ENCODE measurements at places on chromosomes 4 and X.
A peak's percentile ranks its signal among the peaks of the same experiment; 100 is the strongest.

DNA sequence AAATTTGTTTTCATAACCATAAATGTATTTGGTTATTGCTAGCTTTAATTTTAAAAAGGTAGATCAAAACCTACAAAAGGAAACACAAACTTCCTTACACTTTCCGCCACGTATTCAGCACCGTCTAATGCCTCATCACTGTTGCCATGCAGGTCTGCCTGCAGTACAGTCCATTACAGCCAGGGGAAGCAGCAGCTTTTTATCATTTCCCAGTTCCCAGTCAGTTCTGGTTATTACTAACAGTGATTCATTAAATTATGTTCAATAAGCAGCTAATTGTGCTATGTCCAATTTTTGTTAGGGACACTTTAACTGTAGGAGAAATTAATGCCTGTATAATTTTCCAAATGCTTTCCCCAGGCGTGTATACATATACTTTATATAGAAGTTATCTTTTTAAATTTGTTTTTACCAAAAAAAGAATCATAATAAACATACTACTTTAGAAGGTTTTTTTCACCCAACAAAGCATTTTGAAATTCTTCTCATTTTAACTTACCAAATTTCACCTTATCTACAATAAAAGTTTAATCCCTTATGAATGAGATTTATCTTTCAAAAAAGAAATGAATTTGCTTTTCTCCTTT lies 93.3 kb downstream of the ANXA3 start:
- peak; percentile 5 for DNase-seq

- DNase-seq: no peak
Measured at GRCh38 chr4:31134720-31135119, 414.6 kb downstream of the PCDH7 start.

- no peak for DNase-seq
Measured at GRCh38 chr4:13378973-13379759, 105.0 kb downstream of the RAB28 start.

- DNase-seq: no peak
Measured at GRCh38 chr4:45033676-45034419, 307.5 kb upstream of the GNPDA2 start.

GRCh38 chrX:45295259-45295986 lies 94.7 kb upstream of the DIPK2B start:
- no peak for DNase-seq

DNA sequence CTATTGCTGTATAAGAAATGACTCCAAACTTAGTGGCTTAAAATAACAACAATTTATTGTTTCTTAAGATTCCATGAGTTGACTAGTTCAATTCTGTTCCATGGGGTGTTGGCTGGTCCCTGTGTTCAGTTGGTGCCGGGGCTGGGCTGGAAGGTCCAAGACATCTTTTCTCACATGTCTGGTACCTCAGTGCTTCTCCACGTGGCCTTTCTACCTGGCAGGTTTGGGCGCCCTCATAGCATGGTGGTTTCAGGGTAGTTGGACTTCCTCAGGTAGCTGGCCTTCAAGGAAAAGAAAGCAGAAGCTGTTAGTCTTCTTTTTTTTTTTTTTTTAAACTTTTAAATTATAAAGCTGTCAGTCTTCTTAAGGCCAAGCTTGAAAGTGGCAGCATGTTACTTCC lies 104.6 kb upstream of the LIMCH1 start:
- DNase-seq: no peak

- no peak for DNase-seq
Measured at GRCh38 chrX:145394344-145394743, 147.0 kb downstream of the SPANXN1 start.

DNA sequence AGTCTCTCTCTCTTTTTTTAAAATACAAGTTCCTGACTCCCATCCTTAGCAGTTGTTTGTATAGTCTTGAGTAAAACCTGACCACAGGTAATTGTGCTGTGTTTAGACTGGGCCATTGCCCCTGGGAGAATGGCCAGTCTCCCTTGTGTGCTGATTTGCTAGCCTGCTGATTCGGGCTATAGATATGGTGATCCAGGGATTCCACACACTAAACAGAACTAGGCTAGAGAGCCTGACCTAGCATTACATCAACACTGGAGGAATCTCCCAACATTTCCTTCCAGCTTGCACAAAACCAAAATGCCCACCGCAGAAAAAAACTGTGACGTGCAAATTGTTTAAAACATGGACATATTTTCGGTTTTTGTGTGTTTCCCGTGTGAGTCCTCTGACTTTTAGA lies 5.1 kb downstream of the UPRT start:
- DNase-seq: no peak

DNA sequence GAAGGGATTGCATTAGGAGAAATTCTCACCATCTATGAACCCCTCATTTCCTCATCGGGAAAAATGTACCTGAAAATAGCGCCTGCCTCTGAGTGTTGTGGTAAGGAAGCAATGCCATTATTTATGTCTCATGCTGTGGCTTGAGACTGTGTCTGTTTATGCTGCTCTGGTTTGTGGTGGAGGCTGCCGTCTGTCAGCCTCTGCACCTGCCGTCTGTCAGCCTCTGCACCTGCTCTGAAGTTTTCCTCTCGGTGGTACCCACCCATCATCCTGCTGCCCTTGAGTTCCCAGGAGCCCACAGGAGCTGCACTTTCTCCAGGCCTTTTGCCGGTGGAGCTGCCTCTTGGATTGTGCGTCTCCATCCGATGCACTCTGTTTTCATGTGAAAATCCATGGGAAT lies 68.5 kb upstream of the PPP2R3B start:
- no peak for DNase-seq

DNA sequence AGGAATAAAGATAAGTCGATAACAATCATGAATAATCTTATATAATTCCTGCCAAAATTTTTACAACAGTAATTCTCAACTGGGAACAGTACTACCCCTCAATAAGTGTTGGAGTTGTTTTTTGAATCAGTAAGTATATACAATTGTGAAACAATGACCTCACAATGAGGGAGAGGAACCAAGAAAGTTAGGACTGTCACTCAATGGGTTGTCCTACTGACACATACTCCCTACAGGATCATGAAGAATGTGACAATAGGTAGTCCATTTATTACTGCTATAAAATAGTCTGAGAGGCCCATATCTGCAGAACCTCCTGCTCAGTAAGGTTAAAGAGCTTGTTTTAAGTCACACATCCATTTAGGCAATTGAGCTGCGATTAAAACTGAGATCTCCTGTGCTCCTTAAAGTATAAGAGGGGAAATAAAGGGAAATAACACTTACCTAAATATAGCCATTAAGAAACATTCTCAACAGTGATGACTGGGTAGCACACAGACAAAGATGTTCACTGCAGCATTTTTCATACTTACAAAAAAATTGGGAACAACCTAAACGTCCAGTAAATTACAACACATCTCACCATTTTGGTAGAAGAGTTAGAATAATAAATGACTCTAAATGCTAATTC lies 26.2 kb downstream of the FBXW7 start:
- DNase-seq: no peak

DNA sequence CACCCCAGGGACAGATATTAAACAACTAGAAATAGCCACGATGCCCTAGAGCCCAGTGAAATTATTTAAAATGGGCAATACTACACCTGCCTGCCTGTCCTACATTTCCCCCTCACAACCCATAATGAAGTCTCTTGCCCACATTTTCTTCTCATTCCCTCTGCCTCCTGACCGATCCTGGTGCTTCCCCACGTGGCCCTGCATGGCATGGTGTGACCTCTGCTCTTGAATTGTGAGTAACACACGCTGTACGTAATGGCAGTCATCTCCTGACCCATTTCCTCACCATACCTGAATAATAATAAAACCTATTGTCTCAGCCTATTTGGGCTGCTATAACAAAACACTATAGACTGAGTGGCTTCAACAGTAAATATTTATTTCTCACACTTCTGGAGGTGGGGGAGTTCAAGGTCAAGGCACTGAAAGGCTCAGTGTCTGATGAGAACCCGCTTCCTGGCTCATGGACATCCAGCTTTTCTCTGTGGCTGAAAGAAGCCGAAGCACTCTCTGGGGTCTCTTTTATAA lies 77.0 kb upstream of the ENPP6 start:
- DNase-seq: no peak

- no peak for DNase-seq
Measured at GRCh38 chr4:177546745-177547144, 104.5 kb upstream of the AGA start.

- no peak for DNase-seq
Measured at GRCh38 chr4:155062948-155063347, 145.5 kb upstream of the NPY2R start.

DNA sequence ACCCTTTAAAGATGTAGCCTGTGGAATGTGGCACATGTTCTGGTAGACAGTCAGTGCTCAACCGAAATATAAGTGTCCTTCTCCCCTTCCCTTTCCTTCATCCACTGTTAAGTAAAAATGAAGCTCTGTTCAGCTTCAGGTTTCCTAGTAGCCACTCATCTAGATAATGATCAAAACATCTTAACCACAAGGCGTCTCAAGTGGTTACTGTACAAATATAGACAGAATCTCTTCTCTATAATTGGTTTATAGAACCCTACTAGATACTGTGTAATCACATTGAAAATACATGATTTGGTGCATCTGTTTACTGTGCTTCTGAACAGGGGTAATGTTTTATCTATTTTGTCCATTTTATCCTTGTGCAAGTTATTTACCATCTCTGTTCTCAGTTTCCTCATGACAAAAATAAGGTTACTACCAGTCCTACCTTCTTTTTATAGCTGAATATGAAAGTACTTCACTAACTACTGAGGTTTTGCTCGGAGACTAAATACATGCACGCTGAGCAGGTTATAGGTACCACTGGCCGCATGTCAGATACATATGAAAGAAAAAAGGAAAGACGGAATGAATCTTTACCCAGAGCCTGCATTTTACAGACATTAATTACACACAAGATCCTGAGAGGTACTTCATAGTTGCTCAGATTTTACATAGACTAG lies 20.3 kb upstream of the SLC25A4 start:
- no peak for DNase-seq

DNA sequence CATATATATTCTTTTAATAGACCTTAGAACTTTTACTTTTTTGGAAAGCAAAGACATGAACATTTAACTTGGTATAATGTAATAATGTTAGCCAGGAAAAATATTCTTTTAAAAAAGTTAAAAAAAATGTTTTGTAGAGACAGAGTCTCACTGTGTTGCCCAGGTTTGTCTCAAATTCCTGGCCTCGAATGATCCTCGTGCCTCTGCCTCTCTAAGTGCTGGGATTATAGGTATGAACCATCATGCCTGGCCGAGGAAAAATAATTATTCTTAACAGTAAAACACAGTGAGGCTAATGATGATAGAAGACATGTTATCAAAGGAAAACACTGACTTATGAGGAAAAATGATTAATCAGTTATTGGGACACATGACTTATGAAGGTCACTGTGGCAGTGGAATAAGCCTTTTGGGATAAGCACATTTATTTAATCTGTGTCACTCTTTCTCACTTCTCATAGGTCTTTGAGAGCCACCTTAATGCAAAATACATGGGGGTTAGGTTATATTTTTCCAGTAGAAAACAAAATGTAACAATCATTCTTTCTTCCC lies 6.0 kb upstream of the BMP2K start:
- no peak for DNase-seq

DNA sequence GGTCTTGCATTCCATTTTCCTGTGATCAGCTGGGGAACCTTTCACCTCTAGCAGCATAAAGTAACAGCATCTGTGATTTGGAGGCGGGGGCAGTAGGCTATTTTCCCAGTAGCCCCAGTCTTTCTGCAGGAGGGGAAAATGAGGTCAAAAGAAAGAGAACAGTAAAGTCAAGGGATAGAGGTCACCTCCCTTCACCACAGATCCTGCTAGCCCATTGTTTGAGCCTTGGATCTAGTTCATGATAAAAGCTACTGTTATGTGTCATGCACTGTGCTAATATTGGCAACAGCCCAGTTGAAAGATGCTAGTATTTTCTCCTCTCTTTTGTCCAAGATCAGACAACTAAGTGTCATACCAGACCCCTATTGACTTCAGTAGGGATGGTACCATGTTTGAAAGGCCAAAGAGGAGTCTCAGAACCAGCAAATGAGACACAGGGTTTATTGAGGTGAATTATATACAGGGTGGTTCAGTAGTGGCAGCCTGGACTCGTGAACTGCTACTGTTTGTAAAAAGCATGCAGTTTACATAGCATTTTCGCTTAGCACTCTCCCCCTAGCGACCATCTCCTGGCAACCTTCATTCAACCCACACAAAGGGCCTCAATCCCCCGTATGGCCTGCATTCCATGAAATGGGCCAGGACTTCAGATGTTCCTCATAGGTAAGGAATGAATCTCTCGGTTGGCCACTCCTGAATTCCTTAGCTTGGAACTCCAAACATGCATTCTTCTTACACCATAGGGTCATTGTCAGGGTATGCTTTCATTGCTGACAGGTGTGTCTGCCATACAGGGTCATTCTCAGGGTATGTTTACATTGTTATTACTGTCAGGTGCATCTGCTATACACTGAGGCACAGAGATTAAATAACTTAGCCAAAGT lies 170.0 kb upstream of the FRMPD4 start:
- no peak for DNase-seq

DNA sequence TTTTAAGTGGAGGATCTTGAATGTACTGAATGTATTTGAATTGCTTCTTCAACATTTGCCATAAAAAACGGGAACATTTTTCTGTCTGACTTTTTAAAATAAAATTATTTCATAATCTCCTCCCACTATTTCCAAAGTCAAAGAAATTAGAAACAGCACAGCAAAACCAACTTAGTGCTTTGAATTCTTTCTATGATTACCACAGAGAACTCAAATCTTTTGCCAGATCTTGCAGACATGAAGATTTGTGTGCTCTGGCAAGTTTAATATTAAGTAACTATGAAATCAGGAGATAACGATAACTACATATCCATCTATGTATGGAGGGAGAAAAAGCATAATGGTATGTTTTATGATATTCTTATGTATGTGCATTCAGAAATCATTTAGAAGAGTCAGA lies 982.2 kb downstream of the PCDH7 start:
- DNase-seq: no peak

- DNase-seq: peak; percentile 7
Measured at GRCh38 chrX:107537815-107538214, 88.4 kb downstream of the FRMPD3 start.

- DNase-seq: no peak
Measured at GRCh38 chrX:141936080-141936479, 32.4 kb downstream of the MAGEC1 start.

DNA sequence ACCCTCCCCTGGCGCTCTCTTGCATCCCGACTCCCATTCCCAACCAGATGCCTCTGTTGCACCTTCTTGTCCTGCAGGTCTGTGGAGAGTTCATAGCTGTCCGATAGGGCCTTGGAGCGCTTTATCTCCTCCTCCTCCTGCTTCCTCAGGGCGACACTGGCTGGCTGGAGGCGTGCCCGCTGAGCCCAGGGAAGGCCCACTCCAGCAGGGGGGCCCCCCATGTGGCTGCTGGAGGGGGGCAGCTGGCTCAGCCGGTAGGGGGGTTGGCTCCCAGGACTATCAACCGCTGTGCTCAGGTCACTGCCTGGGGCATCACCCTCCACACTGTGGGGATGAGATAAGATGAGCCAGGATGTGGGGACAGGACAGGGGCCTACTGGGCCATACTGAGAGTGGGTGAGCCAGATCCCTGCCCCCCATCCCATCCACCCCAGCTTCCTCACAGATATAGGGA lies 25.6 kb downstream of the IQSEC2 start:
- DNase-seq: no peak

- no peak for DNase-seq
Measured at GRCh38 chrX:113919387-113919786, 664.5 kb upstream of the HTR2C start.

GRCh38 chrX:130694983-130695382 lies 208.0 kb downstream of the ENOX2 start:
- no peak for DNase-seq

GRCh38 chr4:52407545-52407944 lies 251.6 kb downstream of the USP46 start:
- DNase-seq: no peak

All from stimulated activated naive CD4-positive, alpha-beta T cell treated with Interleukin-2 at 50 U/mL for 16 hours (primary cell).